Stromal cell of bone marrow (primary cell): ENCODE measurements at places on chromosomes 2 and 18.

DNA sequence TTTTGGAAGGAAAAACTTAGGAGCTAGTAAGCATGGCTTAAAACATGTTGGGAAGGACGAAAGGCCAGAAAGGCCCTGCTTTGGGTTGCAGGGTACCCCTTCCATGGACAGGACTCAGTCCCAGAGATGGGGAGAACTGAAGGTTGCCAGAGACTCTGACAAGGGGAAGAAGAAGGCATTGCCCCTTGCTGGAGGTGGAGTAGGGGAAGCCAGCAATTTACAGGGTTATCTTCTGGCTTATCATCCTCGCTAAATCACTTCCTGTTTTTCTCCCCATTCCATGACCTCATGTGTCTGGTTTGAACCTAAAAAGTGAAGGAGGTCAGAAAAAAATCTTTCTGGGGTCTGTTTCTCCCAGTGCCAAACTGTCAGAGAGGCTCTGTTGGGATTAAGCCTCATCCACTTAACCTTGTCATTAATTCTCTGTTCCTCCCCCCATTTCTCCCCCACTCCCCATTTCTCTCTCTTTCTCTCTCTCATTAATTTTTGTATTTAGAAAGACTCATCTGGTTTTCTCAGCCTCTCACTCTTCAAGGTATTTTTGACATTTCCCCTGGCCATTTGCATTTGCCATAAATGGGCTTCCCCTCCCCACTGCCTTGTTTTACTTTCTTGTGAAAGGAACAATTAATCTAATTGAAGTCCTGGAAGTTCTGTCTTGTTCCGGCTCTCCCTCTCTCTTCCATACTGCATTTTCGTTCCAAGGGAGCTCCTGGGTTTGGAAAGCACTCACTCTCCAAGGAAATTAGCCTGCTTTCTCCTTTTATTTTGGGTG, 17.4 kb downstream of the NRP2 start:
- DNase-seq = no peak

DNA sequence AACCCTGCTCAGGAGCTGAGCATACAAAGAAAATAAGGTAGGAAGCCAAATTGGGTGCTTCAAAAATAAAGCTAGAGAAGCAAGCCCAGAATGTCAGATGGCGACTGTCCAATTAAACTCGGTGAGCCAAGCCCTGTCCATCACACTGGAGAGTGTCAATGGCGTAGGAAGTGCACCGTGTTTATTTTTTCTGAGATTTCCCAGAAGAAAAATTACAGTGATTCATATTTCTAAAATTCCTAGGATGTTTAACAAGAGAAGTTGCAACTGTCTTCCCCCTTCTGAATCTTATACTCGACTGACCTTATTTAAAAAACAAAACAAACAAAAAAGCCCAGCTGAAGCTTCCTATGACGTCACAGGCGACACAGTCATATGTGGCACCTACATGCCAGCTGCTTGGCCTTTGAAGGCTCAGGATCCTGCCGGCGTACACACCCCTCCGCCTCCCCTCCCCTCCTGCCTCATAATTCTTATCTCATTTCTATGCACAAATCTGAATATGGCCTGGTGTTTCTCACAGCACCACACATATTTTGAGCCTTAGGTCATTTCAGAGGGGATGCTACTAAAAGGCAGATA, 60.8 kb downstream of the MBP start:
- DNase-seq = peak; percentile 63

DNA sequence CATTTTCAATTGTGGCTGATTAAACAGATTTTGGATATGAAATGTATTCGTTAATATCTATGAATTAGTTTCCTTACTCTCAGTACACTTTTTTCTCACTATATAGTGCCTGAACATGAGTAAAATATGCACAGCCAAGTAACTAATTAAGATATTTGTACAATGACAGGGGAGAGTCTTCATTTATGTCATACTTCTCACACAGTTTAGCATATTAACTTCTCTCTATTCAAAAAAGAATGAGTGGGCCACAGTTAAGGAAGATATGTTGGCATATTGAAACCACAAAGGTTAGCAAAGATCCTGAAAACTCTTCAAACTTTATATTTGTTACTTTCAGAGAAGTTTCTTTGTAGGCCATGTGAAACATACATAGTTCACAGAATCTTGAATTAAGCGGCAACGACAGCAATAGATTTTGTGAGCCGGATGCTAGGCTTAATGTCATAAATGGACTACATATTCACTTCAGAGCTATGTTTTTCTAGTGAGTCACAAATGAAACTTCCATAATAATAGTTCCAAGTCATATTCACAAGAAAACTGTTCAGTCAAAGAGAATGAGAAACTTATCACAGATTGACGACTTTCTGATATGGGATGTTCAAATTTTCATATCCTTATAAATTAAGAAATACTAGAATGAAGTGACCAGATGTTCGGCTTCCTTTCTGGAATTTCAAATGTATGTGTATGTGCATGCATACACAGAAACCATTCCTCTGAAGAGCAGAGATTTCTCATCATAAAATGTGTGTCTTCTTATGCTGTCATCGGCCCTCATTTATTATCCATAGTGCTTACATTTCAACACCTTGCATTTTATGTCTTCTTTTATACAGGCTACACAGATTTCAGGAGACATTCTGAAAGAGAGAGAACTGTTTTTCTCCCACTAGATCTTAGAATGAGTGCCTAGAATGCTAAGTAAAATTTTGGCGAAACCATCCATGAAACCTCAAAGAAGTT, 584.0 kb downstream of the SATB2 start:
- peak; percentile 64 for DNase-seq

- no peak for DNase-seq
These were observed 970.2 kb downstream of the BCL11A start for GRCh38 chr2:59583173-59583765.

DNA sequence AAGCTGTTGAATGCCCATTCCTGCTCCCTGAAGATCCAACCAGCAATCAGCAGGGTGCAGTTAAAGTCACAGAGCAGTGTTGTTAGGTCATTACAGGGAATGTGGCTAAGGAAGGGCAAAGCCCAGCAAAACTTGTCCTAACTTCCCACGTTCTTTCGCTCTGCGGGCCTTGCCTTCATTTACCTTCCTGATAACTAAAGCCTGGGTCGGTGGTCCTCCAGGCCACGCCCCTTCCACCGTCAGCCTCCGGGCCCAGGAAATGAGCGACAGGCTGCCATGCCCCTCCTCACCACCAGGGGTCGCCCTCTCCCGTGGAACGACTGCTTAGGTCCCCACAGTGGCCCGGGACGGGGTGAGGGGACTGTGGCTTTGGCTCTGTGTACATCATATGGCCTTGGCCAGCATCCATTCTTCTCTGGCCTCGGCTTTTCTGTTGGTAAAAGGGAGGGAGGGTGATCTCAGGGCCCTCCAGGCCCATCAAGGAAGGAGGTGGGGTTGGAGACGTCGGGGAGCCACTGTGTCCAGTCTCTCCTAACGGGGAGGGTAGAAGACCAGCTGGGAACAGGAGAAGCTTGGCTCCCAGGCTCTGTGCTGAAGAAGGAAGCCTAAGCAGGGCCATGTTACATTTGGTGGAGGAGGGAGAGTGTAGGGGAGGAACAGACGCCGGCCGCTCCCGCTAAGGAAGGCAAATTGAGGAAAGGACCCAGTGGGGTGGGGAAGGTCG, 2.2 kb downstream of the SH2D6 start:
- peak; percentile 54 for DNase-seq
